ENCODE measurements at places on chromosomes 2 and 18.

DNA sequence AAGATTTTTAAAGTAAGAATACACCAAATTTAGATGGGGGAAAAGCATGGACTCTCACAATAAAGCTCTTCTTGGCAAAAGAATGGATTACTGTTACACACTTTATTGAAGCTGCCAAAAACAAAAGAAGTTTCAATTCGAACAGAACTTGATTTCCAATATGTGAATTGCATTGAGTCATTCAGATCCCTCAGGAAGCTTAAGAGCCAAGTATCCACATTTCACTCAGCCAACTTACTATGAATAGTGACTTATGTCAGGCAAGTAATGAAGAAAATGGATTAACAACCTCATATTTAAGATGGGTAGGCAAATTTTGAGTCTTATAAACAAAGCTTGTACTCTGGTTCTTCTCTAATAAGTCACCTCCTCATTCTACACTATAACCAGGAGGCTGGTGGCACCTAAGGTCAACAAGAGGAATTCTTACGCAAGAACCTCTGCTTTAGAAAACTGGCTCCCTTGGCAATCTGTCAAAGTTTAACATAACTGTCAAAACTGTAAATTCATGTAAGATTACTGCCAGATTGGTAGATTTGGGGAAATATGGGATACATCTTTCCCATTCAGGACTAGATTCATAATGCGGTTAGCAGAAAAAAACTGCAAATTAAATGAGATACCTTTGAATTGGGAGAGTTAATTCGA lies 6.0 kb downstream of the HADHA start:
- DNase-seq = no peak

DNA sequence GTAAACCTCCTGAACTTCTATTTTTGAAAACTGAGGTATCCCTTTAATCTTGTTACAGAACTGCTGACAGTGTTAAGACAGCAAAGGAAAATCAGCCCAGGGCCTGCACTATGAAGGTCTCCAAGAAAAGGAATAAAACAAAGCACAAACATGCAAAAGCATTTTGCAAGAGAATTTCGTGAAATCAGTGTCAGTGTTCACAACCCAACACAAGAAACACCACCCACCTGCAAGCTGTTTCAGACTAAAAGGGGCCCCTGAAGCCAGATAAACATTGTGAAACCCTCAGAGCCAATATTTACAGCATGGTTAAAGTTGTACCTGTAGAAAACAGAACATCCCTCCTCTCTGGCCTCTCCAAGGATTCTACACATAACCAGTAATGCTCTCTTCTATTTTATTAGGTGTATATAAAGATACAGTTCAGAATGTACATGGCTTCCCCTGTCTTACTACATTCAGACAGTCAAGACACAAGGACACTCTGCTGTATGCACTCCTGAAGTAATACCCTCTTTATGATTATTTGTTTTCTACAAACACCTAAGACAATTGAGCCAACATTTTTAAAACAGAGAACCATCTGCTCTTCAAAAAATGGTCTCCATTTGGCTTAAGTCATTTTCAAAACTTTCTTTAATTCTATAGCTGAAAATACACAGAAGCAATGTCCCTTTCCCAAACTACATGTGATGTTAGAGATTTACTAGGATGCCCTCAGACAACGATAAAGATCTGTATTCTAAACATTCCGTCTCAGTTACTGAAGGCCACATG lies 149.5 kb upstream of the ZFP36L2 start:
- DNase-seq = no peak

DNA sequence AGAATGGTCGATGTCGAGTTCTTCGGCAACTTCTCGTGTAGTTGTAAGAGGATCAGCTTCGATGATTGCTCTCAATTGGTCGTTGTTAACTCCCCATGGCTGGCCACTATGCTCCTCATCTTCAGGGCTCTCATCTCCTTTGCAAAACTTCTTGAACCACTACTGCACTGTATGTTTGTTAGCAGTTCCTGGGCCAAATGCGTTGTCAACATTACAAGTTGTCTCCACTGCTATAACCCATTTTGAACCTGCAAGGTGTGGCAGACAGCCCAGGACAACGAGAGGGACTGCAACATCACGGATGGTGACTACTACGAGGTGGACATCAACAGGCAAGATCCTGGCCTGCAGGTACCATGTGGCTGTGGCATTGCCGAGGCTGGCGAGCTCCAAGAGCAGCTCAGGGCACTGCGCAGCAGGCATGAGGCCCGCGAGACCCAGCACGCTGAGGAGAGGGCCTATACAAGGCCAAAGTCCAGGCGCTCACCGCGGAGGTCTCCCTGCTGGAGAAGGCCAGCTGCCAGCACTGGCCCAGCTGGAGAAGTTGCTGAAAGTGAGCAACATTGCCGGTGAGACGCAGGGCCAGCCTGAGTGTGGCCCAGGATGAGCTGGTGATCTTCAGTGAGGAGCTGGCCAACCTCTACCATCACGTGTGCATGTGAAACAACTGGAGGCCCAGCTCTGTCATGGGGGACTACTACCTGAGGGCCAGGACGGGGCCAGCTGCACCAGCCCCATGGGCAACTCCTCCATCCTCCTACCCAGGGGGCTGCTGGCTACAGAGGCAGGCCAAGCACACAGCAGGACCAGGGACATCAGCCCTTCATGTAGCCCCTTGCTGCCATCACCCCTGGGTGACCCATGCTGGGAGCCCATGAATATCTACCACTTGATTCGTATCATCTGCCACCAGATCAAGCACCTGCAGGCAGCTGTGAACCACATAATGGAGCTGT lies 20.2 kb downstream of the CLK1 start:
- DNase-seq = no peak

DNA sequence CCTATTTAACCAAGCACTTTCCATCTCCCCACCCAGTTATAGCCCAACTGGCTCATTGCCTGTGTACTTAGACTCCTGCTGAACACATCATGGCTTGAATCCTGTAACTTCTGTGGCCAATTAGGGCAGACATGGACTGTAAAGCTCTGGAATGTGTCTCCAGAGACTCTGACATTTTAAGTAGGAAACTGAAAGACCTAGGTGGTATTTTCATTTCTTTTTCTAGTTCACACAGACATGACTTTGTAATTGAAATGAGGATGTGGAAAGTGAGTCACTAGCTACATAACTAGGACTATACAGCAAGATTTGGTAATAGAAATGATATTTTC lies 12.2 kb downstream of the DOK1 start:
- DNase-seq = no peak

GRCh38 chr2:112996635-112997034 lies 8.6 kb upstream of the IL36A start:
- DNase-seq = peak; percentile 21

GRCh38 chr2:52844701-52845423 lies 922.7 kb upstream of the CHAC2 start:
- no peak for DNase-seq

- DNase-seq = no peak
Observed at GRCh38 chr18:25517881-25518715, 166.1 kb upstream of the ZNF521 start.

GRCh38 chr2:222939208-222939856 lies 78.5 kb downstream of the ACSL3 start:
- DNase-seq = peak; percentile 25

GRCh38 chr2:217177720-217178119 lies 317.9 kb upstream of the TNP1 start:
- no peak for DNase-seq

DNA sequence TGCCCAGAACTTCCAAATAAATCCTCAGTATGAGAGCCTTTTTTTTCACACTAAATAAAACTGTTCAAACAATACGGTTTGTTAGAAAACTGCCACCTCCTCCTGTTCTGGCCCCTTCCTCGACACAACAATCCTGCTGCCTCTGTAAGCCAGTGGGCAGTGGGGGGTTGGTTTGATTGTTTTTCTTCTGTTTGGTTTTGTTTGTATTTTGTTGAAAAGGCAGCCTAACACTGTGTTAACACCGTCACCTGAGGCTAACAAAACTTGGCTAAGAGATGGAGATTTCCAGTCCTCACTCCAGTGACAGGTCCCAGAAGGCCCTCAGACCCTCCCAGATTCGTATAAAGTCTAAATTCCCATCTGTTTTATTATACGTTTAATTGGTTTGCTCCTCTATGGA lies 402.1 kb downstream of the ZNF521 start:
- DNase-seq = no peak

DNA sequence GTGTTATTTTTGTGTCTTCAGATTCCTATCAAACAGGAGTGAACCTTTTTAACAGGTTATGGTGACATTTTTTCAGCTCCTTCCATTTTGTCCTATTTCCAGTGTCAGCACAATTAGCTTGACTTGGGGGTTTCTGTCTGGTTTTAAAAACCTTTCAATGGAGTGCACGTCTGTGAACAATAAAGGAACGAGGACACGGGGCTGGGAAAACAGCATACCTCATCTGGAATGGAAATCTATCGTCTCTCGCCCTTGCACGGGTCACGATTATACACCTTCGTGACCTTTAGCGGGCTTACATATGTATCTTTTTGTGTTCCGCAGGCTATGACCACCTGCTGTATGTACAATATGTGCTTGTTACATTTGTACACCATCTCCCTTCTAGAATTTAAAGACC lies 2.3 kb upstream of the ZNF532 start:
- DNase-seq = no peak

DNA sequence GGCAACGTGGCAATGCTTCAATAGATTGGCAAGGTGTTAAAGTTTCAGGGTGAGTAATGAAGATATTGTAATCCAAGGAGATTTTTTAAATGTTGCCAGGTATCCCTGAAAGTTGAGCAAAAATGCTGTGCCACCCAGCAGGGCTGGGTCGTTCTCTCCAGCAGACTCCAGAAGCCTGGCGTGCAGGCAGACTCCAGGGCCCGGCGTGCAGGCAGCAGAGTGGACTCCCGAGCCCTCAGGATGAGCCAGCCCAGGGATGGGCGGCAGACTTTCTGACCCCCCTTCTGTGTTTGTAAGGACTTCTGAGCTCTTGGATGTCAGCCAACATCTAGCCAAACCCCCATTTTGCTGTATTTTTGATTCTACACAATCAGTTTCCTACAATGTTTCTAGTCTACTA lies 289.1 kb downstream of the ZNF516 start:
- DNase-seq = no peak

- no peak for DNase-seq
Observed at GRCh38 chr2:74552914-74553811, 579 bp downstream of the LOXL3 start.

GRCh38 chr2:78293768-78294167 lies 731.7 kb upstream of the REG3G start:
- no peak for DNase-seq

- DNase-seq = no peak
Observed at GRCh38 chr2:47568164-47568850, 165.4 kb downstream of the MSH2 start.

GRCh38 chr2:164388511-164388910 lies 232.8 kb downstream of the GRB14 start:
- DNase-seq = no peak

- DNase-seq = no peak
Observed at GRCh38 chr18:79217979-79218604, 148.9 kb downstream of the ATP9B start.

DNA sequence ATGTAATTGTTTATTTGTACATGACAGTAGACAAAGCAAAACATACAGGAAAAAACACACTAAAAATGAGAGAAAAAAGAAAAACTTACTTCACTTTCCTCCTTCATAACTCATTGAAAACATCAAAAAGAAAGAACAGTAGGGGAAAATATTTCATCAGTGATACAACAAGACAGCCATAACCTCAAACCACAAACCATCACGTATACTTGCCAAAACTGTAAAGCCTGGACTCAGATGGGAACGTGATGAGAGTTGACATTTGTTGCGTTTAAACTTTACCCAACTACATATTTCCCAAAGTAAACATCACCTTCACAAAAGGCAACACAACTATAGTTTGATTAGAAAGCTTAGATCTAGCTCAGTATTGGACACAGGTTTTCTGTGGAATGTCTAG lies 278.2 kb upstream of the COL3A1 start:
- DNase-seq = no peak

DNA sequence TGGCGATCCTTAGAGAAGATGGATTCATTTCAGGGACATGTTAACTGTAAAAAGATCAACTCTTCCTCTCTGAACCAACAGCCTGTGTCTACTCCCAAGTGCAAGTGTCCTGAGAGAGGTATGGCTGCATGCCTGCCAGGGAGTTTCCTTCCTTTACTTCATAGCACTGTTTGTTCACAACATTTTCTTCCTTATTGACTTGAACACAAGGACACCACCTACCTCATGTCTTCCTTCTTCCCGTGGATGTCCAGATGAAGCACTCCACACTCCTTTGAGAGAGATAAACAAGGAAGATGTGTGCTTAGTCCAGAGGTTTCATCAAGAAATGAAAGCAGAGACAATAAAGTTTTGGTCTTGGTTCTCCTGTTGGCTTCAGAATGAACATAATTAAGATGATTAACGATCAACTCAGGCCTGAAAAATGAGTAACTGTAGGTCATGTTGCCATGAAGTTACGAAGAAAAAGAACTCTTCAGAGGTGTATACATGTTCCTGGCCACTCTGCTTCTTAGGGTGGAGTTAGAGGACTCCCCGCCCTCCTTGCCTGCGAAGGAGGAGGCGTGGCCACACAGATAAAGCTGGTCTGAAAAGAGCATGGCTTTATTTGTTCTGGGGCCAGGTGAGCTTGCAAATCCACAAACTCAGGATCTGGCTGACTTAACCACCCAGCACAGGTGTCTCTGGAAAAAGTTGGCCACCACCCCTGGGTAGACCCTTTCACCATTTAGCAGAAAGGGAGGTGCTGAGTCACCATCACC lies 155.0 kb upstream of the KCTD1 start:
- no peak for DNase-seq

GRCh38 chr2:86414996-86415395 lies 26.2 kb upstream of the KDM3A start:
- no peak for DNase-seq

DNA sequence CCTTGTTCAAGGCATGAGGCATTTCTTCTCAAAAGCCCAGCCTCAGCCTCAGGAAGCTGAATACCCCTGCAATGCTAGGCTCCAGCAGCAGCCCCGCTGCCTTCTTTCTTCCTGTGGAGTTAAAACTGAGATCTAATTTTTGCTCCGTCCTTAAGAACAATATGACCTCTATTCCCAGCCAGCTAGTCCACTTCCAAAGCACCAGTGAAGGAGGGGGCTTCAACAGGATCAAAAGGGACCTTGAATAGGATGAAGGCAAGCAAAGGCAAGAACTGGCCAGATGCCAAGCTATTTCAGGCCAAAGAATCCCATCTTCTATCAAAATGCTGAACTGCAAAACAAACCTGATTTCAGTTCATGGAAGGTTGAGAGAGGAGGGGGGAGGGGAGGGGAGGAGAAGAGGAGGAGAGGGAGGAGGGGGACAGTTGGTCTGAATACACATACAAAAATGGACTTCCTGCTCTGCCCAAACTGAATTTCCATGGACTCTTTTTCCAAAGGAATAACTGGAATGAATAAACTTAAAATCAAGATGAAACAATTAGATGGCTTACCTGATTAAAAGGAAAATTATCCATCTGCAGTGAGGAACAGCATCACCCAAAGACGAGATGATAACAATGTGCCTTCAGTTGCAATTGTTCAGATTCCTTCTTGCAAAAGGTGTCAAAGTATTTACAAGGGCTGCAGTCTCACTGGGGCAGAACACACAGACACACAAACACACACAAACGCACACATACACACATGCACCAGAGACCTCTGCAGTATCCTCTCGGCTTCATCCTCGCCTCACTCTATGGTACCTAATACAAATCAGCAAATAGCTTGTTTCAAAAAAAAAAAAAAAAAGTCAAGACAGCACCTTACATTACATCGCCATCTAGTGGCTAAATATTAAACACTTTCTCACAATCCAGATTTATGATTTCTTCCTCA lies at the start of gene SCN1A:
SCN1A (minus strand) TSS at position 804 of the 939 bp plus-strand sequence. CDS start 54,399 bp downstream, outside the sequence.
- no peak for DNase-seq
